NCI-H774 (cell line): ENCODE measurements at places on chromosomes 7 and 10.

- peak; percentile 37 for DNase-seq
Observed at GRCh38 chr7:130894146-130894908, 160.3 kb upstream of the KLF14 start.

DNA sequence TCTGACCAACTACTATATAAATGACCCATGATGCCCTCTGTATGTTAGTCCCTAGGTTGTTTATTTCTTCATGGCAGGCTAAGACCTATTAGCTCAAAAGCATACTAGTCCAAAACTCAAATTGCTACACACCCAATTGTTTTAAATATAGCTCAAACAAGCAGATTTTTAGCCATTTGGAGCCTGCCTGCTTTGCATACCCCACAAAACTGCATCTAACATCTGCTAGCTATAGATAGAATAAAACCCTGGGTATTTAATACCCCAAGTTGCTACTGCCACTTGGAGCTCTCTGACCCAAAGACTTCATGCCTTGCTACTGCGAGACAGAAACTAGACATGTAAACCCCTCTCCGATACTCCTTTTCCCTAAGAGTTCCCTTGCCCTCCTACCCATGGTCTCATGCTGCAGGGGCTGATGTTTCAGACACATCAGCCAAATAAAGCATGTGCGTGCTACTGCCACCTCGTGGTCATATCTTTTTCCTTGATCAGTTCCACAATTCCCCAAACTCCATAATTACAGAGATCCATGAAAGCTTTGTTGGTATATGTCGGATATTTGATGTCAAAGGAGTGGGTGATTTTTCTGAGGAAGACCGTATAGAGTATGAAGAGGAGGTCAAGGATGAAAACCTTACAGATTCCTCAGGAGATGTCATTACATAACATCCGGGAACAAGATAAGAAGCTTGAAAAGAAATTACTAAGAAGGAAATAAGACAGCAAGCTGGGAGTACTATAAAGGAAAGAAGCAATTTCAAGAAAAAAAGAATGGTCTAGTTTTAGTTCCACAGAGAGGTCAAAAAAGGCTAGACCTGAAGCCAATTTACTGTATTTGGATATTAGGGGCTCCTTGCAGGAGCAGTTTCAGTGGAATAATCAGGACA lies 386.6 kb downstream of the SH2D4B start:
- no peak for DNase-seq

- no peak for DNase-seq
Observed at GRCh38 chr10:49053053-49053997, 62.0 kb downstream of the VSTM4 start.

- no peak for DNase-seq
Observed at GRCh38 chr7:78873117-78873516, 580.4 kb downstream of the MAGI2 start.

GRCh38 chr10:3807211-3807927 lies 22.4 kb upstream of the KLF6 start:
- DNase-seq: no peak

DNA sequence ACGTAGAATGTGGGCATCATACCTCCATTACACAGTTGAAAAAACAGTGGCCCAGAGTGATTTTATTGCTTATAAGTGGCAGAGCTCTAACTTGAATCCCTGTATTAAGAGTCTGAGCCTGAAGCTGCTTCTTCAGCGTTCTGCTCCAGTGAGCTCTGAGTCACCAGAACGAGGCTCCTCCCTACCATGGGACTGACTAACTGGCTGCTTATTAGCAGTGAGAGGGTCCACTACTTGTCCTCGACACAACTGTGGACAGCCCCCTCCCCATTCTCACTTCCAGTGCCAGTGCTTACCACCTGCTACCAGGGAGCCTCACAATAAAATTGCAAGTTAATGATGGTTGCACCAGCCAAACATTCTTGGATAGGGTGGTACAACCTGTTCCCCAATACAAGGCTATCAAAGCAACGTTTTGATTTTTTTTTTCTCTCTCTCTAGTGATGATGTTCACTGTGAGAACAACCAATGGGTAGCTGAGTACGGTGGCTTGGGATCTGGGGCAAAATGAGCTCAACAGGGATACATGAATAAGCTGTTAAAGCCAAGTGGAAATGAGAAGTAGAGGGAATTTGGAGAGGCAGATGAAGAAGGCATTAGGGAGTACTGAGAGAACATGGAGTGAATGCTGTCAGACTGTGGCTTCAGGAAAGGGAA lies 2.7 kb upstream of the NRG3 start:
- no peak for DNase-seq

- DNase-seq: peak; percentile 85
Observed at GRCh38 chr7:108525327-108525984, 479 bp downstream of the PNPLA8 start.

GRCh38 chr10:94131885-94132284 lies 138.2 kb downstream of the PLCE1 start:
- no peak for DNase-seq

DNA sequence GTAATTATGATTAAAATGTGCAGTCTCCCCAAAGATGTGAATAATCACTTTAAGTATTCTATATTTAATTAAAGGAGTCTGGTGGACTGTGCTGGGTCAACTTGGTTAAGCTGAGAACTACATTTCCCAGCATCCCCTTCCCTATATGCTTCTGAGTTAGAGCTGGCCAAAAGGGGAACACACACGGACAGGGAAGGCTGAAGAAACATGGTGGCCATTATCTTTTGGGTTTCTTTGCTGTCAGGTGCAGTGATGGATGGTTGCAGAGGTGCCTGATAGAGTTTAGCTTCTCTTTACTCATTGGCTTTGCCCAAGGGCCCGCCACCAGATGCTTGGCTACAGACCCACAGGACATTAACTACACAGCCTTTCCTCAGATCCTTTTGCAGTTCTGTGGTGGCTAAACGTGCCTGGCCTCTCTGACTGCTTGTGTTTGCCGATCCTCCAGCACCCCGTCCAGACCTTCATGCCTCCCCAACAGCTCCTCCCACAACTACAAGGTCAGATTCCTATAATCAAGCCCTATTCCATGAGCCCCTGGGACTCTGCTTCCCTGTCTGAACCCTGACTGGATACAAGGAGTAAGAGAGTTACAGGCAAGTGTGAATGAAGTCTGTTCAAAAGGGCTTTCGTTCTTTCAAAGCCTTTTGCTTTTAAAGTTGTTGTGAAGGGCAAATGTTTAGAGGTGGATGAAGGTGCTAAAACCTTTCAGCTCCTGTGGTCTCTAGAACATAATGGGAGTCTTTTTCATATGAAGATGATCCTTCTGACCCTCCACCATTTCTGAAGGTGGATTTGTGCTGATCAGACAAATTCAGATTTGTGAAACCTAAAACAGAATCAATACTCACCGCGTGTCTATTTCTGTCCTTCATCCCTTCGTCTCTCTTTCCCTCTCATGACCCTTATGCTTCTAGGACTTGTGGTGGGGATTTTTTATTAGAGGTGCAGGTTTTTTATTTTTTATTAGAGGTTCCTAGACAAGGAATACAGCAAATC lies 21.5 kb downstream of the BUB3 start:
- no peak for DNase-seq

- no peak for DNase-seq
Observed at GRCh38 chr10:91349381-91349780, 60.8 kb upstream of the HECTD2 start.

DNA sequence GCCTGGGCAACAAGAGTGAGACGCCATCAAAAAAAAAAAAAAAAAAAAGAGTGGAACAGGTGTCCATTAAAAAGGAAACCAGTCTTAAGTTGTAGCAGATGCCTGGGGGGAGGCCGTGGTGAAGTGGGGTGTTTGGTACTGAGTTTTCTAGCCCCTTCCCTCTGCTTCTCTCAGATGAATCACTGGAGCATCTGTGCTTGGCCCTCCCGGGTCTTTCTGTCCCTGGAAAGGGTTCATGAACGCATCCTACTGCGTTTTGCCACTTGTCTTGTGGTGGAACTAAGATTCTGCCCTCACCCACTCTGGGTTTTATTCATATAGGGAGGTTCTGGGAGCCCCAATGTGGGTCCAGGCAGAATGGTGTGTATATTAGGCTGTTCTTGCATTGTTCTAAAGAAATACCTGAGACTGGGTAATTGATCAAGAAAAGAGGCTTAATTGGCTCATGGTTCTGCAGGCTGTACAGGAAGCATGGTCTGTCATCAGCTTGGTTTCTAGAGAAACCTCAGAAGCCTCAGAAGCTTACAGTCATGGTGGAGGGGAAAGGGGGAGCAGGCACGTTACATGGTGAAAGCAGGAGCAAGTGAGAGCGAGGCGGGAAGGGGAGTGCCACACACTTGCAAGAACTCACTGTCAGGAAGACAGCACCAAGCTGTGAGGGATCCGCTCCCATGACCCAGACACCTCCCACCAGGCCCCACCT lies 63.5 kb downstream of the CAMK1D start:
- DNase-seq: no peak

GRCh38 chr7:80468931-80469714 lies 42.7 kb downstream of the GNAT3 start:
- DNase-seq: no peak

- no peak for DNase-seq
Observed at GRCh38 chr7:47556511-47557180, 25.3 kb downstream of the TNS3 start.

- DNase-seq: no peak
Observed at GRCh38 chr10:6918305-6918704, 338.2 kb upstream of the PRKCQ start.

GRCh38 chr7:46613116-46613515 lies 692.0 kb upstream of the IGFBP3 start:
- DNase-seq: no peak
